ENCODE measurements at places on chromosomes 2 and 18.
A peak's percentile ranks its signal among the peaks of the same experiment; 100 is the strongest.

- DNase-seq, result no peak
Measured at GRCh38 chr2:119760237-119760955, 674 bp downstream of the PTPN4 start.

DNA sequence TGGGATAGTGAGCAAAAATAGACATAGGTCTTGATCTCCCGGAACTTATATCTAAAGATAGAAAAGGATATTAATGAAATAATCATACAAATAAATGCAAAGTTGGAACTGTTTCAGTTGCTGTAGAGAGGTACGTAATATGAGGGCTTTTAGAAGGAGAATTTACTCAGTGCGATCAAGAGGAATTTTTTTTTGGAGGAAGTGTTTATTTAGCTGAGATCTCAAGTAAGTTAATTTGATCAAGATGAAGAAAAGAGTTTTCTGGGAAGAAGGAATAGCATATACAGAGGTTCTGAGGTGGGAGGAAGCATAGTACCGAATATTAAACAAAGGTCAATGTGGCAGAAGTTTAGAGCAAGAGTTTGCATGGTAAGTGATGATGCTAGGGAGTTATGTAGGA lies 11.3 kb downstream of the MBD5 start:
- no peak for DNase-seq

- DNase-seq, result no peak
Measured at GRCh38 chr2:176675271-176675949, 406.2 kb downstream of the MTX2 start.

DNA sequence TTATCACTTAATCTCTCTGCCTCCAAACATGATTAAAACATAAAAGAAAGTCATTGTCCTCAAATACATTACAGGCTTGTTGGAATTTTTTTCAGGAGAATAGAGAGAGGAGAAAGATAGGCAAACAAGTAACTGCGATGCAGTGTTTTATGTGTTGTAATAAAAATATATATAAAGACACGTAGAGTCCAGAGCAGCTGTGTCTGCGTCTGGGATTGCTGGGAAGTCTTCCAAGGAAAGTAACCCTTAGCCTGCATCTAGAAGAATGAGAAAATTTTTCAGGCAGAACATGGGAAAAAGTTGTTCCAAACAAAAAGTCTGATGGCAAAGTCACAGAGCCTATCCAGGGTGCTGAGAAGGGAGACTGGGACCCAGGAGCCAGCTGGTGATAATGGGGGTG lies 91.8 kb upstream of the ST6GAL2 start:
- no peak for DNase-seq

- no peak for DNase-seq
Measured at GRCh38 chr2:176150584-176151441, 537 bp upstream of the HOXD4 start.

DNA sequence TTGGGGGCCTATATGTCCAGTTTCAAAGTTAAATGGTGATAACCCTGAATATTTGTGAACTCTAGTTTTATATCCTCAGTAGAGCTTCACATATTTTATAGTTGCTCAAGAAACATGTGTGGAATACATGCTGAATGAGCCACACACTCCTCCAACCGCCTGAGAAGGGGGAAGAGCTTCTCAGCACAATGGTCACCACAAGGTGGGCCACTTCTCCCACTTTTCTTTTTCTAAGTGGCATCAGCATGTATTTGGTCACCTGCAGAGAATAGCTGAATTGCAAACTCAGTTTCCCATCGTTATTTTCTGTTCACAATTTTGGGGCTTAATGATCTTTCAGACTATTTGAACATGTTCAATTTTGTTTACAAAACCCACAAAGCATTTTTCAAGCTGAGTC lies 340.5 kb downstream of the PARD3B start:
- no peak for DNase-seq

DNA sequence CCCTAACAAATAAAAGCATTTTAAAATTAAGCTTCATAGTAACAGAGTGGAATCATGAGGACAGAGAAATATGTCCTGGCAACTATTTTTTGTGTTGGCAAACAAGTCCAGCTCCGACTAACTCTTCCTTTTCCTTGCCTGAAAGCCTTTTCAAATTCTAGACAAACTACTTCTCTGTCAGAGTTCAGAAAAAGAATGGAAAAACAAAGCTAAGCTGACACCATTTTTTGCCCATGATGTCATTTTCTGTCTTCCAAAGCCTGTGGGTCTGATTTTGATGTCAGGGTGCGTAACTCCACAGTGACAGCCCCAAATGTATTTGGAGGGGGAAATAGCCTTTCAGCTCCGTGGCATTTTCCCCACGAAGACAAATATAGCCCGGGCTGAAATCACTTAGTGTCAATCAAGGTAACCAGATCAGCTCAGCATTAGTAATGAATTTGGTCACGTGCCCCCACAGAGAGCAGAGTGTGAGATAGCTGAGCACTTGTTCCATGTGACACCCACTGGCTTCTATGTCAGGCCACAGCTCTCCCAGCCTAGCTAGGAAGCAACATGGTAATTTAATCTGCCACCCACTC lies 233.0 kb upstream of the SIX2 start:
- DNase-seq, result no peak

DNA sequence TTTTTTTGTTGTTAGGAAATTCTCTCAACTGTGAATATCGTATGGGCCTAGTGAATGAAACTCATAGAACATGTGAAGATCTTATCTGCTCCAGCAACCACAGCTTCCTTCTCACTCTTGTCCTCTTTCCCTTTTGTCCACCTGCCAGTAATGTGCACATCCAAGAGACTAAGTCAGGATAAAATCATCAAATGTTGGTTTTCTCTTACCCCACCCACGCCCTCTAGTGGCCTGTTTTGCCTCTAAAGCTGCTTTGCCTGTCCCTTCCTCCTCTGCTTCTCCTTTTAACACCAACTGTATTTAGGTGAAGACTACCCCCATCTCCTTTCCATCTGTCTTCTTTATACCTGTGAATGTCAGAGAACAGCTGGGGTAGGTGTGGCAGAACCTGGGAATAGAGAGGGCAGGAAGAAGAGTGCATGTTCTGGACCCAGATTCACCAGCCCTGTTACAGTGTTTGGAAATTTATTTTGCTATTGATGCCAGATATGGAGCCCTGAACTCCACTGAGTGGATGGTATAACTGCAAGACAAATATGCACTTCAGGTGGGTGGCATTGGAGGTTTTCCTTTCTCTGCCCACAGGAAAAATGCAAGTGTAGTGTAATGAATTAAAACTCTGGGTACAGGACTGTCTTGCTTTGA lies 8.4 kb upstream of the MGAT5 start:
- DNase-seq, result no peak

DNA sequence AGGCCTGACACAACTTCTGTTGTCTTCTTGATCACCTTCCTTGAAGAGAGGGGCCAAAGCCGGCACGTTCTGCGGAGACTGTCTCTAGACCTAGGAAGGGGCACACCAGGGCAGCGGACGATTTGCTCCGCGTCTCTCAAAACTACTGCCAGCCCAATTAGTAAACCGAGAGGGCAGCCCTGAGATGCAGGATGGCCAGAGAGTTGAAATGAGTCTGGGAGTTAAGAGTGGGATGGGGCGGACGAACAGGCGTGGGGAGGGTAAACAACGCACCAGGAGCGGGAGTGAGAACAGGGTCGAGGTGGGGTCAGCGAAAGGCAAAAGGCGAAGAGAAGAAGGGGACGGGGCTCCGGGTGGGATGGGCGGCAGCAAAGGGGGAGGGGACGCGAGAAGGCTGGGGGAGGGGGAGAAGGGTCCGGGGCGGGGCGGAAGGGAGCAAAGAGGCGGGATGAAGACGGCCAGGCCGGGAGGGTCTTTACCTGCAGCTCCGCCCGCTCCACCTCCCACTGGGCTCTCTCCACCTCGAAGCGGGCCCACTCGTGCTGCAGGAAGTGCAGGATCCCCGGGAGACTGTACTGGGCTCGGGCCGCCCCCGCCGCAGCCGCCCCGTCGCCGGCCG lies 476 bp downstream of the STRN start:
- DNase-seq, result peak; percentile 6

DNA sequence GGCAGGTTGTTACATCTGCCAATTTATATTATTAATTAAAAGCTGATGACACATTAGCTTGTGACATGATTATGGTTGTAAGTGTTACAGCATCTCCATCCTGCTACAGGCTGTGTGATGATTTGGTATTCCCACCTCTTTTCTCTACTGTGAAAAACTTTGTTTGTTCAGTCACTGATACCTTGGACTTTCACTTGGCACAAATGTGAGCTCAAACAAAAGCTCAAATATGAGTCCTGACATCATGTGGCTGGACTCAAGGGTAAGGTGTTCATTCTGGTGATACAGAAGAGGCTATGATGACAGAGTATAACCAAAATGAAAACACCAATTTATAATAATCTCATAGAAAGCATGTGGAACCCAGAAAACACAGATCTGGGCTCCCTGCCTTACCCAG lies 11.4 kb upstream of the IL36A start:
- no peak for DNase-seq

DNA sequence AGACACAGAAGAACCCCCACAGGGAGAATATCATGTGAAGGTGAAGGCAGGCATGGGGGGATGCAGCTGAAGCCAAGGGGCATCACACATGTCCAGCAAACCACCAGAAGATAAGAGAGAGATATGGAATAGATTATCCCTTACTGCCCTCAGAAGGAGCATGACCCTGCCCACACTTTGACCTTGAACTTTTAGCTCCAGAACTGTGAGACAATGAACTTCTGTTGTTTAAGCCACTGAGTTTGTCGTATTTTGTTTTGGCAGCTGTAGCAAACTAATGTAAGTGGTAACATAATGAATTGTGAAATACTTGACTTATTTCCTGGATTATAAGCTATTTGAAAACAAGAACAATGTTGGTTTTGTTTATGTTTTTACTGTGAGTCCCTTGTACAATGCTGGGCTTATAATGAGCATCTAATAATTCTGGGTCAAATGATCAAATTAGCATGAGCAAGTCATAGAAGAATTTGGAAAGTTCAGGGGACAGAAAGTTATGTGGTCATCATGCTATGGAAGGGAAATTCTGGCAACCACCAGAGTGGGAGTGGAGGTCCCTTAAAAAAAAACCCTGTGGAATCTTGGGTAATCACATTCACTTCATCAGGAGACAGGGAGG lies 541.0 kb upstream of the KLHL29 start:
- DNase-seq, result no peak

GRCh38 chr2:238570926-238571325 lies 144.2 kb downstream of the ASB1 start:
- DNase-seq, result no peak

- DNase-seq, result no peak
Measured at GRCh38 chr2:79799729-79800128, 286.9 kb downstream of the CTNNA2 start.

GRCh38 chr2:234558642-234559041 lies 61.8 kb upstream of the ARL4C start:
- no peak for DNase-seq

DNA sequence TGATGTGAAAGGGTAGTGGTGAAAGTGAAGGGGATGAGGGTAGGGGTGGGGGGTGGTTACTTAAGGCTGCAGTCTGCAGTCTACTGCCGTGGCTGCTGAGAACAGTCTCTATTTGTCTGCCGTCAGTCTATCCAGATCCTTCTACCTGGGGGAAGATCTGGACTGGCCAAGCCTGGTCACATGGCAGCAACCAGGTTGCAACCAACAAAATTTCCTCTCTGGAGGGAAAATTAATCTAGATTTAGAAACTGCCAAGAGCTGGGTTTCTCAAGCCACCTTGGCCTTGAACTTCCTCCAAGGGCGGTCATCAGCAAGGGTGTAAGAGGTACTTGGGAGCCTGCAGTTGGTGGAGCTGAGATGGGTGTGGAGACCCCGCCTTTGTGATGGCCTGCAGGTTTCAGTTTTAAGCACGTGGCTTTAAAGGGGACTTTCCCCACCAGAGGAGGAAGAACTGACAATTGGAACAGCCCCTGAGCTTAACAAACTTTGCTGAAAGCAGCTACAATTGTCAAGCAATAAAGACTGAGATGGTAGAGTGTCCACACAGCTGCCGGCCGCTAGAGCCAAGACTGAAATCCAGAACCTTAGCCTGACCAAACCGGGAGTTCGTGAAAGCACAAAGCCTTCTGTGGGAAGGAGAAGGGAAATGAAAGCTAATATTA lies 31.4 kb upstream of the KCMF1 start:
- peak; percentile 77 for DNase-seq

GRCh38 chr2:109353806-109354745 lies 225.1 kb downstream of the SH3RF3 start:
- DNase-seq, result no peak

DNA sequence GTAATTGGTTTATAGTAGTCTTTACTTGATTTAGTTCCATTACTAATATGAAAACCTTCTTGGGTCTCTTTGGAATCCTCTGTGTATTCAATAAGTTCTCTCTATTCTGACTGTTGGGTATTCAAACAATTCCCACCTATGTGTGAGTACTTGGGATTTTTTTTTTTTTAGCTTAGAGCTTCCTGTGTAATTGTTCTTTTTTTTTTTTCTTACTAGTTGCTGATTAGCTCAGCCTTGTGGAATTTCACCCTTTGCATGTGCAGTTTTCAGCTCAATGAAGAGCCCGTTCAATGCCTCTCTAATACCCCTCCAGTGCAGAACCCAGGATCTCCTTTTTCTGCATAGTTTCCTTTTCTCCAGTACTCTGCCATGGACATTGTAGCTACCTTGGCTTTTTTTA lies 339.1 kb upstream of the GALNT5 start:
- DNase-seq, result no peak

GRCh38 chr2:3460831-3461800 lies 58.2 kb downstream of the ADI1 start:
- DNase-seq, result no peak

DNA sequence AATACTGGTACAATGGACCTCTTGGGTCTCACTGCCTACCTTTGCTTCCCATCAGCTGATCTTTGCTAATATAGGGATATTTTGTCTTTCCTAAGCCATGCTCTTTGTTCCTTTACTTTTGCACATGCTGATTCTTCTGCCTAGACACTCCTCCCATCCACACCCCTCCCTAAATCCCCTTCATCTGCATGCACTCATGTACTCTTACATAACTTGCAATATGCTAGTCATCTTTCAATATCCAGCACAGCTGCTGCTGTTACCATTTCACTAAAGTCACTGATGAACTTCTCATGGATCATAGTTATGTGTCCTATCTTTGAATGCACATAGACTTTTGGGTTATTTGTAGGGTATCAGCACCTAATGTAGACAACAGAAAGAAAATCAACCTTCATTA lies 18.5 kb upstream of the DTNA start:
- no peak for DNase-seq

GRCh38 chr2:38178556-38179419 lies 102.8 kb upstream of the CYP1B1 start:
- no peak for DNase-seq

DNA sequence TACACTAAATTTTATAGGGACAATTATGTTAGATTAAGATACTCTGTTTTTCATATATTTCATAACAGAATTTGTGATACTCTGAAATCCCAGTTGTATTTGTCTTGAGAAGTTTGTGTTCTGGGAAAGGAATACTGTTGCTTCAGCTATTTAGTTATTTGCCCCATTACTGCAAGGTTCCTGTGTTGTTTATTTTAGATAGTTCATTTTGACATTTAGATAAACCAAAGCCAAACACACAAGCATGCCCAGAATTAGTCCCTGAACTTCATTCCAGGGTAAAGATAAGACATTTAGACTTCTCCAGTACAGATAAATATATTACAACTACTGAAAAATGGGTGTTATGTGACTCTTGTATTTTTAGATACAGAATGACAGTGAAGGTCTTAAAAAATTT lies 74.7 kb downstream of the BMPR2 start:
- DNase-seq, result no peak

- DNase-seq, result no peak
Measured at GRCh38 chr2:228401065-228401912, 219.8 kb upstream of the SPHKAP start.

- DNase-seq, result no peak
Measured at GRCh38 chr2:13414897-13415296, 698.2 kb downstream of the TRIB2 start.

- no peak for DNase-seq
Measured at GRCh38 chr2:202317080-202317857, 51.7 kb downstream of the NOP58 start.

Data from stimulated activated CD8-positive, alpha-beta memory T cell treated with anti-CD3 and anti-CD28 coated beads, Interleukin-7, amount 100 ng/mL, for 48 hours (primary cell).